ENCODE measurements at places on chromosomes 3 and 15.

DNA sequence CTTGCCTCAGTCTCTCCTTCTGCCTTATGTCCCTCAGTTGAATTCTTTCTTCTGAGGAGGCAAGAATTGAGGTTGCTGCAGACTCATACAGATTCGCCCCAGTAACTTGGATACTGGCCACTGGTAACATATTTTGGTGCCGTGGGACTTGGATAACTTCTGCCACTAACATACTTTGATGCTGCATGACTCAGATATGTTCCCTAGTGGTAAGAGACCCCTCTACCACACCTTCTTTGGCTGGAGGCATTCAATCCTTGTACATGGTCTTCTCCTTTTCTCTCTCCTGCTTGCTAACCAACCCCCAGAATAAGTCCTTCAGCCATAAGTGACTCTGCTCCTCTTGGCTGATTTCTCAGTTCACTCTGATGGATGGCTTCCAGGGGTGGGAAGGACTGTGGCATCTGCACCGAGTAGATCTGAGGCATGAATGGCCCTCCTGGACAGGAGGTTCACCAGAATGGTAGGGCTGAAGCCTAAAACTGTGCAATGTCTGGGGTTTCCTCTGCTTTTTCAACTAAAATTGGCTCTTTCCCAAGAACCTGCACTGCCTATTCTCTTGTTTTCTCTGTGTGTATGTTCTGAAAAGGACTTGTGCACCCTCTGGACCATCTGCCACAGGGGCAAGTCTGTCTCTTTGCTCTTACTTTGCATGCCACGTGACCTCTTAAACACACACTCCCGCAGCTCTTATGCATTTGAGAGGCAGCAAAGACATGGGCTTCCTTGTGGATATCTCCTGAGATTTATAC lies 55.5 kb upstream of the FSTL1 start:
- no peak for DNase-seq

GRCh38 chr3:106251160-106251892 lies 382.5 kb upstream of the CBLB start:
- no peak overlapping the region for H3K27ac ChIP-seq
- H3K4me3 ChIP-seq, result no peak overlapping the region
- DNase-seq, result no peak
- no peaks in the 10 kb centered on the region for H3K27me3 ChIP-seq
- H3K4me1 ChIP-seq, result no peaks in the 10 kb centered on the region

GRCh38 chr3:65729555-65729954 lies 309.2 kb downstream of the MAGI1 start:
- H3K4me3 ChIP-seq, result no peak overlapping the region
- no peak overlapping the region for H3K27ac ChIP-seq
- peaks cover 17% of the 10 kb centered on the region for H3K27me3 ChIP-seq
- peaks cover 2% of the 10 kb centered on the region for H3K4me1 ChIP-seq
- DNase-seq, result no peak

GRCh38 chr3:123503203-123503602 lies 54.3 kb upstream of the ADCY5 start:
- H3K36me3 ChIP-seq, result peaks cover 14% of the 10 kb centered on the region
- H3K4me3 ChIP-seq, result no peak overlapping the region
- H3K27ac ChIP-seq, result no peak overlapping the region
- no peaks in the 10 kb centered on the region for H3K27me3 ChIP-seq
- no peaks in the 10 kb centered on the region for H3K4me1 ChIP-seq
- no peak for DNase-seq

- peaks cover 37% of the 10 kb centered on the region for H3K27me3 ChIP-seq
- H3K27ac ChIP-seq, result no peak overlapping the region
- DNase-seq, result no peak
- H3K36me3 ChIP-seq, result no peaks in the 10 kb centered on the region
Observed at GRCh38 chr15:66862111-66862939, 160.3 kb downstream of the SMAD6 start.

- H3K27me3 ChIP-seq, result peaks cover 16% of the 10 kb centered on the region
- no peak overlapping the region for H3K27ac ChIP-seq
- no peak for DNase-seq
- H3K36me3 ChIP-seq, result no peaks in the 10 kb centered on the region
- H3K4me3 ChIP-seq, result no peak overlapping the region
Observed at GRCh38 chr3:54968546-54969172, 40.8 kb upstream of the LRTM1 start.

DNA sequence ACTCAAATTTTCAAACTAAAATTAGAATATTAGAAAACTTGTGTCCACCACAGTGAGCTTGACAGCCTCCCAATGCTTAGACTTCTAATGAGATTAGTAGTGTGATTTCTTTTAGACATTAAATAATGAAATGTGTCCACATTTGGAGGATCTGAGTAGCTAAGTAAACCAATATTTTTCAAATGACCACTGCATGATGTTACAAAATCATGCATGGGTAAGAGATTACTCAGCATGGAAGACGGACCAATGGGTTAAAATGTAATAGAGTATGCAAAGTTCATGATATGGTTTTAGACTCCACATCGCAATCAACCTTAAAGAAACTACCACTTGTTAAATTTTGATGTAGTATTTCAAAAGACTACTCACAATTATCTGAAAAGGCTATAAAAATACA lies 130.6 kb downstream of the IMPG2 start:
- DNase-seq, result no peak
- no peak overlapping the region for H3K4me3 ChIP-seq
- H3K4me1 ChIP-seq, result no peaks in the 10 kb centered on the region
- no peaks in the 10 kb centered on the region for H3K36me3 ChIP-seq

- no peak overlapping the region for H3K27ac ChIP-seq
- DNase-seq, result no peak
- H3K4me1 ChIP-seq, result no peaks in the 10 kb centered on the region
- peaks cover 3% of the 10 kb centered on the region for H3K27me3 ChIP-seq
- no peaks in the 10 kb centered on the region for H3K36me3 ChIP-seq
- H3K4me3 ChIP-seq, result no peak overlapping the region
Observed at GRCh38 chr3:73437828-73438227, 186.9 kb downstream of the PDZRN3 start.

DNA sequence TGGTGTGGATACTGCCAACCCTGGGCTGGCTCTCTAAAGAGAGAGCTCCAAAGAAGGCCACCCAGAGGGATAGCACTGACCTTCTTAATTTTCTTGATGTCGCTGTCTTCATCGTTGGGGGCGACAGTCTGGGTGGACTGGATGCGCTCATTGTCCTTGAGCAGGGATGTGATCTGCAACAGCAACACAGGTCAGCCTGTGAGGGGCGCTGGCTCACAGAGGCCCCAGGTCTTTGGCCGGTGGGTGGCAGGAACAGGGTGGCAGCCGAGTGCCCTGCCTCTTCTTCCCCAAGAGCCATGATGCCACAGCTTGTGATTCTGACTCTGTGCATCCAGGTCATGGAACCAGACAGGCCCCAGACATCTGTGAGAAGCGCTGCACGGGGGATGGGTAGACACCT lies 41.2 kb downstream of the RASGRF1 start:
- no peak overlapping the region for H3K27ac ChIP-seq
- no peak overlapping the region for H3K4me3 ChIP-seq
- H3K36me3 ChIP-seq, result no peaks in the 10 kb centered on the region
- no peaks in the 10 kb centered on the region for H3K4me1 ChIP-seq

GRCh38 chr15:62802612-62803011 lies 239.9 kb upstream of the TPM1 start:
- H3K27ac ChIP-seq, result no peak overlapping the region
- no peaks in the 10 kb centered on the region for H3K36me3 ChIP-seq
- H3K4me3 ChIP-seq, result no peak overlapping the region
- DNase-seq, result no peak

DNA sequence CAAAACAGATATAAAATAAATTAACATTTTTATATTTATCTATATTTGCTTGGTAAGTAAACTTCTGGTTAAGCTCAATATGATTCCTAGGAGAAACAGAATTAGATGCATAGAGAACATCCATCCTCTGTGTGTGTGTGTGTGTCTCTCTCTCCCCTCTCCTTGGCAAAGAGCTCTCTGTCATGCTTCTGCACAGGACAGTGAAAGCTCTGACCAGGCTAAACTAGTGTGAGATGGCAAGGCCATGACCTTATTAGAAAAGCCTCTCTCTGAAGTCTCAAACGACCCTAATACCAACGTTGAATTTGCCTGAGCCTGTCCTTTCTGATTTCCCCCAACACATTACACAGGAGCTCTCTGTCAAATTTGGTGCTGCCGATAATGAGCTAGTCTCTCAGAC lies 746.0 kb downstream of the VGLL3 start:
- no peaks in the 10 kb centered on the region for H3K27me3 ChIP-seq
- H3K4me3 ChIP-seq, result no peak overlapping the region
- no peak overlapping the region for H3K27ac ChIP-seq
- no peaks in the 10 kb centered on the region for H3K4me1 ChIP-seq
- DNase-seq, result no peak
- no peaks in the 10 kb centered on the region for H3K36me3 ChIP-seq

- H3K4me1 ChIP-seq, result no peaks in the 10 kb centered on the region
- no peaks in the 10 kb centered on the region for H3K27me3 ChIP-seq
- H3K4me3 ChIP-seq, result no peak overlapping the region
- no peak overlapping the region for H3K27ac ChIP-seq
- no peak for DNase-seq
Observed at GRCh38 chr3:100150473-100150872, 36.2 kb upstream of the FILIP1L start.

GRCh38 chr3:102159810-102160451 lies 274.9 kb upstream of the ZPLD1 start:
- no peaks in the 10 kb centered on the region for H3K36me3 ChIP-seq
- no peak for DNase-seq
- no peak overlapping the region for H3K4me3 ChIP-seq
- no peaks in the 10 kb centered on the region for H3K27me3 ChIP-seq

GRCh38 chr15:80978685-80979329 lies 10.8 kb downstream of the MESD start:
- peaks cover 24% of the 10 kb centered on the region for H3K4me1 ChIP-seq
- H3K27ac ChIP-seq, result peak overlapping the region; percentile 23
- H3K4me3 ChIP-seq, result no peak overlapping the region
- DNase-seq, result no peak
- peaks cover 14% of the 10 kb centered on the region for H3K36me3 ChIP-seq
- no peaks in the 10 kb centered on the region for H3K27me3 ChIP-seq

- peak overlapping the region; percentile 93 for H3K4me3 ChIP-seq
- peaks cover 11% of the 10 kb centered on the region for H3K4me1 ChIP-seq
- no peak overlapping the region for H3K27ac ChIP-seq
- no peaks in the 10 kb centered on the region for H3K36me3 ChIP-seq
Observed at GRCh38 chr3:115513416-115513800, 109.9 kb upstream of the GAP43 start.

GRCh38 chr3:169879013-169879557 lies 9.3 kb upstream of the LRRC31 start:
- H3K4me3 ChIP-seq, result no peak overlapping the region
- H3K4me1 ChIP-seq, result no peaks in the 10 kb centered on the region
- H3K27ac ChIP-seq, result no peak overlapping the region
- no peaks in the 10 kb centered on the region for H3K36me3 ChIP-seq
- H3K27me3 ChIP-seq, result peaks cover 5% of the 10 kb centered on the region

All from naive thymus-derived CD8-positive, alpha-beta T cell (primary cell).